Right lobe of liver (tissue), 6 donors: ENCODE measurements at places on chromosomes 13 and 19. TPM values are rescaled to one million over a fixed set of nuclear protein-coding genes. Genes with fewer than 3 reads are reported as not detected.

Gene ZIC5
- total RNA-seq: not detected

Gene SLITRK6
- total RNA-seq: not detected

Gene OR7A5
- total RNA-seq: not detected

Gene TMEM59L
- 0.31 TPM for total RNA-seq

Gene PLIN4
- 46.1 TPM for total RNA-seq

Gene KCNC3
- 2.5 TPM for total RNA-seq

Gene ZNF560
- not detected for total RNA-seq

Gene LILRA1
- total RNA-seq: 0.90 TPM

Gene LGI4
- 2.0 TPM for total RNA-seq

Gene EIF3K
- total RNA-seq: 108 TPM

Gene FAM216B
- total RNA-seq: not detected

Gene TGFBR3L
- 2.6 TPM for total RNA-seq

Gene MBD3L5
- total RNA-seq: not detected

Gene SMIM24
- total RNA-seq: 38.1 TPM

Gene ZNF90
- total RNA-seq: 0.33 TPM

- DNase-seq: no peak
Measured at GRCh38 chr19:38180071-38180470, 44.0 kb downstream of the DPF1 start.

GRCh38 chr13:34352958-34353357 is 535.0 kb downstream of the RFC3 start:
- DNase-seq: no peak

GRCh38 chr19:4391701-4392483 is 8.5 kb downstream of the SH3GL1 start:
- DNase-seq: peak; percentile 56

- no peak for DNase-seq
Measured at GRCh38 chr13:113643593-113643992, 14.4 kb downstream of the ATP4B start.

GRCh38 chr13:82436099-82436585 is 1446.1 kb downstream of the SLITRK1 start:
- DNase-seq: no peak

DNA sequence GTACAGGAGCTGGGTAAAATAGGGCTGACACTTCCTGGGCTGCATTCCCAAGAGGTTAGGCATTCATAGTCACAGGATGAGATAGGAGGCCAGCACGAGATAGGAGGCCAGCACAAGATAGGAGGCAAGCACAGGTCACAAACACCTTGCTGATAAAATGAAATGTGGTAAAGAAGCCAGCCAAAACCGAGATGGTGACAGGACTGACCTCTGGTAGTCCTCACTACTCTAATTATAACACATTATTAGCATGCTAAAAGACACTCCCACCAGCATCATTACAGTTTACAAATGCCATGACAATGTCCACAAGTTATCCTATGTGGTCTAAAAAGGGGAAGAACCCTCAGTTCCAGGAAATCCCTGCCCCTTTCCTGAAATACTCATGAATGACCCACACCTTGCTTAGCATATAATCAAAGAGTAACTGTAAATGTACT is 20.9 kb upstream of the IGSF23 start:
- DNase-seq: peak; percentile 54

DNA sequence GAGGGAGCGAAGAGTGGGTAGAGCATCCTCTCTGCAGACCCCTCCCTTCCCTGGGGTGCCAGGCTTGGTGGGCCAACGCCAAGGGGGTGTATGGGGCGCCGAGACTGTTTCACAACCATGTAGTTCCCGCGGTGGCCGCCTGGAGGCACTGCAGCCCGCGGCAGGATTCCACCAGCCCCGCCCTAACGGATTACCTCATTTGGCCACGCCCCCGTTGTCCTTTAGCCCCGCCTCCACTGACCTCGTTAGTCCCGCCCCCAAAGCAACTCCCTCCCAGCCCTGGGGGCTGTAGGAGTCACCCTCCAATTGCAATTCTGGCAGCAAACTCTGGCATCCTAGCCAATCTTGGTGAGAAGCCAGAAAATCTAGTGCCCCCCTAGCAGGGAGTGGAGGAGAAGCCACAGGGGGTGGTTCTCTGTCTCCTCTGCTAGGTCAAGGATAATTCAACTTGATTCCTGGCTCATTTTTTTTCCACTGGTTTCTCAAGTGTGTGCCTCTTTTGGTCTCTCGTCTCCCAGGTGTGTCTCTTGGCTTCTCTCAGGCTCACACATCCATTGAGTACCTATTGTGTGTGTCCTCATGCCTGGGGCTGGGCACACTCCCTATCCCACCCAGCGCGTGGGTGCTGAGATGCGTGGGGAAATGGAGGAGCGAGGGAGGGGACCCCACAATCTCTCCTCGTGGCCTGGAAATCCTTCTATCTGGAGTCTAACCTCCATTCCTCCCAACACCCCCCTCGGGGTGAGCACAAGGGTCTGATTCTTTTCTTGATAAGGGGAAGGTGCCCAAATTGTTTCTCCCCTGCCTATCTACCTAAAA is 2.0 kb downstream of the OLFM2 start:
- DNase-seq: peak; percentile 72

DNA sequence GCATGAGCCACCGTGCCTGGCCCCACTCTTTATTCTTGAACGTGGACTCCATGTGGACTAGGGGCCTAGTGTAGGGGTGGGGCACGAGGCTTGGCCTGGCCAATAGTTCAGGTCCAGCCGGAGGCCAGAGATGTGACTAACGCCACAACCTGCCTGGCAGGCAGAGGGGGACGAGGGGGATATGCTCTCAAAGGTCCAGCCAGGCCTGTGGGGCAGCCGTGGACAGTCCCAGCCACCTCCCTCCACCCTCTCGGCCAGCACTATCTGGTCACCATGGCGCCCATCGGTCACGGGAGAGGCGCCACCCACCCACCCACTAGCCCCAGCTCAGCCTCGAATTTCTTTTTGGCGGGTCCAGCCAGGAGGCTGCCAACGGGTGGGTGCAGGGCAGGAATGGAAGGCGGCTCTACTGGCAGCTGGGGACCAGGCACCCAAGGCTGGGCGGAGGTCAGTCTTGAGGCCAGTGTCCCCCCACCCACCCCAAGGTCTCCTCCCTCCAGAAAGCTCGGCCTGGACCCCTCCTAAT is 2.2 kb upstream of the CERS1 start:
- no peak for DNase-seq

DNA sequence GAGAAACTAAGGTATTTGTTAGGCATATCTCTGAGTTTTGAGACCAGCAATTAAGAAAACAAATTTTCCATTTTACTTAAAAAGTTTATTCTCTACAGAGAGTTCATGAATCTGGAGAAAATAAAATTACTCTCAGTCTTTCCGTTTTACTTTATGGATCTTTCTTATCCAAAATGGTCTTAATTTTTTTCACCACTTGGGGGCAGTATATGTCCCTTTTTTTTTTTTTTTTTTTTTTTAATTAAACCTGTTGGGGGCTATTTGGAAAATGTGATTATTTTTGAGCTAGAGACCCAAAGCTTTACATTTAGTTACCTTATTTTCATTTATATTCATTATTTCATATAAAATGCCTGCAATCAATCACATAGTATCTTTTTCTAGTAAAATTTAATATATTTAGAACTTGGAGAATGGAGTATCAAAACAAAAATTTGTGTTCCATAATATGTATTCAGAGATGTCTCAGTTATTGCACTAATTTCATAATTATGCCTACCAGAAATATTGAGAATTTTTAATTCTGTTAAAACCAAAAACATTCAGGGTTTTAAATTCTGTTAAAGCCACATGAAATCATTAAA is 27.1 kb downstream of the PIBF1 start:
- DNase-seq: no peak

DNA sequence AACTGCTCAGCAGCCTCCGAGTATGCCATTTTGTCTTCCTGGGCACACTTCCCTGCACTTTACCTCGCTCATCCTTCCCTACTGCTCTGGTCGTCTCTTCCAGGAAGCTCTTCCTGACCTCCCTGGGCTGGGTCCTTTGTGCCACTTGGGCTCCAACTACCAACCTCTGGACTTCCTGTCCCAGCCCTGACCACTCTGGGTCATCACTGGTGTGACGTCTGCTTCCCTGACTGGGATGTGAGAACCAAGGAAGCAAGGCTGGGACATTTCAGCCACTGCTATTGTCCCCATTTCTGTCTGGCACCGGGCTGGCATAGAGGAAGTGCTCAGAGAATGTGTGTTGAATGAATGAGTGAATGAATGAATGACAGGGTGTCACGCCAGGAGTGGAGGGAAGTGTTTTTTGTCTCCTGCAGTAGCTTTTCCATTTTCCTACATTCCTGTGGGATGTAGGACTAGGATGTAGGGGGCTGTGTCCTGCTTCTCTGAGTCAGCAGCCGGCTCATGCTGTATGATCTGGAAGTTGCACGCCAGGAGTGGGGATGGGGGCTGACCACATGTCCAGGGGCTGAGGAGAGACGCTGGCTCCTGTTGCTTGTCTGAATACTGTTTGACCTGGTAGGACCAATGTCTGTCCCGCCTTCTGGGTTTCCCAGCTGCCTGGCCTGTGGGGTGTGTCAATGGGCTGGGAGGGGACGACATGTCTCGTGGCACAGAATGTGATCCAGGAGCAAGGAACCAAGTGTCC is 14.7 kb downstream of the NOVA2 start:
- no peak for DNase-seq

DNA sequence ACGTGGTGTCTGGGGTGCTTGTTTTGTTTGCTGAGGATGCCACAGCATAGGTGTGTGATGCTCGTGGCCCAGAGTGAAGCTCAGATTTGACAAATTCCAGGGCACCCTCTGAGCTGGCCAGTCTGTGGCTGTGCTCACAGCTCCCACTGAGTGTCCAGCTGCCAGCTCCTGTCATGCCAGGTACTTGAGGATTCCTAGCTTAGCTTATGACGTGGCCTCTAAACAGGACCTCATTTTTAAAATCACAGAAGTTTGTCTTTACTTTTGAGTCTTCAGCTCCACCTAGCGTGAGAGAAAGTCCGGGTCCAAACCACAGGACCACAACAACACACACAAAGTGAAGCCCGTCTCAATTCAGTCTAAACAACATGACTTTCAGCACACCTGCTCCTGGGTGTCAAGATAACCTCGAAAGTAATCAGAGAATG is 117.3 kb downstream of the RAB20 start:
- DNase-seq: no peak

GRCh38 chr13:112092453-112092852 is 25.5 kb downstream of the SOX1 start:
- no peak for DNase-seq

- DNase-seq: peak; percentile 79
Measured at GRCh38 chr13:52128714-52129700, at the start of gene NEK5. NEK5 (minus strand) TSS chr13:52129073; CDS start chr13:52127482, 1,591 bp downstream.

GRCh38 chr13:107216046-107216755 is 648.3 kb upstream of the ARGLU1 start:
- DNase-seq: no peak

GRCh38 chr13:23267571-23267970 is 86.8 kb downstream of the SGCG start:
- DNase-seq: no peak

GRCh38 chr13:104534847-104535246 is 1468.6 kb upstream of the SLC10A2 start:
- no peak for DNase-seq

DNA sequence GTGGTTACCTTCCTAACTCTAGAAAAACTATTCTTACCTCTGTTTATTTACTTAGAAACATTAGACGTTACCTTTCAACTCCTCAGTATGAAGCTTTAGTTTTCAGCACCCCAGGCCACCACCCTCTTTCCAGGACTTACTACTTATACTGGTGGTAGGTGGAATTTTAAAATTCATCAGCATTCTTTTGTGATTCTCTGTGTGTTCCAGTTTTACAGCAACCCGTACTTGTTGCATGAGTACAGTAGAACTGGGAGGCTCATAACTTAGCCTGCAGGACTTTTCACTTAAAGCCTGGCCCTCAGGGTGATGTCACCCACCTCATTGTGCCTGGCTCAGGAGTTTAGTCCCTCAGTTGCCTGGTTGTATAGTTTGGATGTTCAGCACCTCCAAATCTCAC is 49.4 kb upstream of the ALOX5AP start:
- no peak for DNase-seq
